Effector memory CD4-positive, alpha-beta T cell (primary cell): ENCODE measurements at places on chromosomes 13 and 19.

GRCh38 chr13:79393564-79394249 lies 12.3 kb downstream of the RBM26 start:
- DNase-seq: no peak

DNA sequence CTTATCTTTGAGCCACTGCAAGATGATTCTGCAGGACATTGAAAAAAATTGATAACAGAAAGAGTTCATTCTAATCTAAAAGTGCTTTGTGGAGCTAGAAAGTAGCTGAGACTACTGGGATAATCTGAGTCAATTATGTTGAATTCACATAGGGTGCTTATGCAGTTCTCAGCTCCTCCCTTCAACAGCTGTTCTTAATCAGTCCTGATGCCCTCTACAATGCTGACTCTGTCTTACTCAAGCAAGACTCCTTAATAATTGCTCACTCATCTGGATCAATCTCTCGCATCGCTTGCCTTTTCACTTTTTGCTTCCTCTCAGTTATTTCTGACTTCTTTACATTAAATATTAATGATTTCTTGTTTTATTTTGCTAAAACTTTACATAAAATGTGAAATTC lies 182.1 kb downstream of the PCDH17 start:
- DNase-seq: no peak

DNA sequence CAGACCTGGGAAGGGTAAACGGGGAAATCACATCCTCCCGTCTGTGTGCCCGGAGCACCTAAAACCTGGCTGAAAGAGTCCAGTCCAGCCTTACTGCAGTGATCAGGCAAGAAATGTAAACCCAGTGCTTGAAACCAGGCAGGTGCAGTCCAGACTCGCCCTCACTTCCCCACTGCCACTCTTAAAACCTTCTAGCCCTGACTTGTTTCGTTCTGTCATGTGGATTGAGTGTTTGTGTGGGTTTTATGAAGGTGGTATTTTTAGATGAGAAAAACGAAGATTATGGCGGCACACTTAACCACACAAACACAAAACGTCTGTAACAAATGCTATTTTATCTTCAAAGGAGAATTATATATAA lies 839 bp upstream of the CKAP2 start:
- DNase-seq: no peak

GRCh38 chr19:15238639-15239155 lies 6.4 kb upstream of the EPHX3 start:
- DNase-seq: no peak

GRCh38 chr19:7535998-7536695 lies 630 bp downstream of the PNPLA6 start:
- DNase-seq: no peak

- DNase-seq: no peak
These were observed 572.0 kb downstream of the IRS2 start for GRCh38 chr13:109214393-109214792.

DNA sequence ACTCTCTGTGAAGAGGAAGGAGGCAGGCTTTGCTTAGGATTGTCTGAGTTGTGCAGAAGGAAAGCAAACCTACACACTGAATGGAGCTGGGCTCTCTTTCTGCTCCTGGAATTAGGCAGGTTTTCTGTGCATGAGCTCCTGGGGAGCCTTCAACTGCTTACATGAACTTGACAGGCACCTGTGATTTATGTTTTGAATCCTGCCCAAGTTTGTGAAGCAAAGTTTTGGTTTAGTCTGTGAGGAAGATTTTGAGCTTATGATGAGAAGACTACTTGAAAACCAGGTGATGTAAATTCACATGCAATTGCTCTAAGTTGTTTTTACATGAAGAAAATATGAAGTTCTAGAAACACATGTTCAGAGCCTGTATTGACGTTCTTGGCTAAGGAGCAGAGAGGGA lies 109.0 kb downstream of the SLAIN1 start:
- no peak for DNase-seq

DNA sequence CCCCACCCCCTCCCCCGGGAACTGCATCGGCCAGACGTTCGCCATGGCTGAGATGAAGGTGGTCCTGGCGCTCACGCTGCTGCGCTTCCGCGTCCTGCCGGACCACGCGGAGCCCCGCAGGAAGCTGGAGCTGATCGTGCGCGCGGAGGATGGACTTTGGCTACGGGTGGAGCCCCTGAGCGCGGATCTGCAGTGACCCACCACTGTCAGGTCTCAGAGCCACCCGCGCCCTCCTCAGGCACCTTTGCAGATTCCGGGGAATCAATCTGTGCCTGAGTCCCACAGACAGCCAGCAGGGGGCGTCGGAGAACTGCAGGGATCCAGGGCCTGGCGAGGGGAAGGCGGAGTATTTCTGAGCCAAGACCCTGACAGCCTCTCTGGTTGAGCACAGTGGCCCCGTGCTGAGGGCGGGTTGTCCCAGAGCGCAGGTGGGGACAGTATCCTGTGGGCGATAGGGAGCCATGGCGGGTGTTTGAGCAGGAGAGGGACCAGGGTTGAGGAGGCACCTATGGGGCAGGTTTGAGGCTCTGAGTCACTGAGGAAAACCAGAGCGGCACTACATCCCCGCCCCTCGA lies 30.4 kb upstream of the CYP4F8 start:
- DNase-seq: peak; percentile 57

- DNase-seq: no peak
These were observed 324.0 kb downstream of the GPC5 start for GRCh38 chr13:91722267-91722884.

DNA sequence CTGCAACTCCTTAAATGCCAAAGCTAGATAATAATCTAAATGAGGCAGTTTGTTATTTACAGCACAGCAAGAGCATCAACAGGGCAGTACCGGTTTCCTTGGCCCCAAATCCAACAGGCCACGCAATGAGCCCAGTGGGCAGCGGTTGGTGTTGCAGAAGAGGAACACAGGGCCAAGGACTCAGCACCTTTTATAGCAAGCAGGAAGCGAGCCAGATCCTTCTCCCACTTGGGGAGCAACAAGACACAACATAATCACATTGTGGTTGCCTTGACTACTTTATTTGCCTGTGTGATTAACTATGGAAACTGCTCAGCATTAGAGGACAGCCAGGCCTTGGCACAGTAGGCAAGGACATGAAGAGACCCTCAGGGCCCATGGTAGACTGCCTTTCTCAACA lies 67.1 kb upstream of the HTR2A start:
- no peak for DNase-seq

- no peak for DNase-seq
These were observed 17.5 kb upstream of the EHD2 start for GRCh38 chr19:47695533-47696262.

GRCh38 chr19:18475004-18475453 lies 37.1 kb upstream of the ISYNA1 start:
- DNase-seq: peak; percentile 44

DNA sequence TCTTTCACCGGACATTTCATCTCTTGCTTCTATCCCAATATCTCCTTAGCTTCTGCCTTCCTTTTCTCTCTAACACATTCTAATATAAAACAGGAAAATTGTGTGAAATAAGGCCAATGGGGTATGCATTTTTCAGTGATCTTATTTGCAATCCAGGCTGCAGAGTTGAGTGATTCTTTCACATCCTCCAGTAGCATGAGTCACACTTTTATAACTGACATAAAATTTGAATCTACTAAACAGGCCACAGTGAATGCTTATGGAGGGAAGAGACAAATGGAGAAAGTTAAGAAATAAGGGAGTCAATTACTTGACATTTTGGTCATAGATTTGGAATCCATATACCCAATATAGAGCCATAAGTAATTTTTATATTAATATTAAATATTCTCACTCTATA lies 1037.0 kb upstream of the SPRY2 start:
- no peak for DNase-seq

DNA sequence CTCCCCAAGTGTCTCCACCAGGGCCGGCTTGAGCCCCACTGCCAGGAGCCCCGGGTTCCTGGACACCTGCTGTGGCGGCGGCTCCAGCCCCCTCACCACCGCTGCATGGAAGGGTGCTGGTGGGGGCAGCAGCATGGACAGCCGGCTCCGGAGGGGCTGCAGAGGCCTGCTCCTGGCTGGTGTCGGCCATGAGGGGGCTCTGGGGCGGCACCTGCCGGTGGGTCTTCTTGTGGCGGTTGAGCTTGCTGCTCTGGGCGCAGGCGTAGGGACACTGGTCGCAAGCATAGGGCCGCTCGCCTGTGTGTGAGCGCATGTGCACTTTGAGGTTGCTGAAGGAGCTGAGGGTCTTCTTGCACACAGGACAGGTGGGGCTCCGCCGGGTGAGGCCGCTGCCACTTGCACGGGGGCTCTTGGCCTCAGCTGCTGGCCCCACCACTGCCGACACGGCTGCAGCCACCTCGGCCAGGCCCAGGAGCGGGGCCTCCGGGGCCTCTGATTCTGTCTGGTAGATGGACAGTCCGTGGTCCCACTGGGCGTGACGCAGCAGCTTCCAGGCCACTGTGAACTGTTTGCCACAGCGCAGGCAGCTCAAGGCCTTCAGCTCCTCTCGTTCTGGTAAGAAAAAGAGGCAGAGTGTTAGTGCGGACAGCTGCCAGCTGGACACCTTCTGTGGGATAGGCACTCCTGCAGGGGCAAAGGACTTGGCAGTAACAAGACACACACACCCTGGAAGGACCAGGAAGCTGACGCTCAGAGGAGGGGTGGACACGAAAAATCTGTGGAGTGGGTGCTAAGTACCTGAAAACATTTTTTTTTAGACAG lies 4.1 kb downstream of the ZNF296 start:
- DNase-seq: no peak

DNA sequence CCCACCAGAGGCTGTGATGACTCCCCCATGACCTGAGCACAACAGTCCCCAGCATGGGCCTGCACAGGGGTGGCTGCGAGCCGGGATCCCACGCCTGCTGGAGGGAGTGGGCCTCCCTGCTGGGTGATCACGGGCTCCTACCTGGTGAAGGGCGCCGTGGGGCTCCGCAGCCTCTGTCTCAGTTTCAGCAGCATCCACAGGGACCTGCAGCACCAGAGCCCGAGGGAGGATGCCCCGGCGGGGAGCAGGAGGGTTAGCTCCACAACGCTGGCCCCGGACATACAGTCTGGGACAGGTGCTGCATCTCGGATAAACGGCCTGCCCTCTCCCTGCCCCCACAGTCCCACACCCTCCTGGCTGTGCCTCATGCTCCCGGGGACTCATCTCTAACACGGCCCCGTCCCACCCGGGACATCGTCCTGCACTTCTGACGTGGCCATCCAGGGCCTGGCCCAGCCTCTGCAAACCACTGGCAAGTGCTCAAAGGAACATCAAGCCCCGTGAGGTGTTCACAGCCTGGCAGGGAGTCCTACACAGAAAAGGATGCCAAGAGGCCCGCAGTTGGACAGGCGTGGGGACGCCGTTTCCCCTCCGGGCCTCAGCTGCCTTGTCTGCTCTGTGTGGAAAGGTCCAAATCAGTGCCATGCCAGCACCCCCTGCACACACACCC lies 10.5 kb downstream of the PEX11G start:
- DNase-seq: no peak

DNA sequence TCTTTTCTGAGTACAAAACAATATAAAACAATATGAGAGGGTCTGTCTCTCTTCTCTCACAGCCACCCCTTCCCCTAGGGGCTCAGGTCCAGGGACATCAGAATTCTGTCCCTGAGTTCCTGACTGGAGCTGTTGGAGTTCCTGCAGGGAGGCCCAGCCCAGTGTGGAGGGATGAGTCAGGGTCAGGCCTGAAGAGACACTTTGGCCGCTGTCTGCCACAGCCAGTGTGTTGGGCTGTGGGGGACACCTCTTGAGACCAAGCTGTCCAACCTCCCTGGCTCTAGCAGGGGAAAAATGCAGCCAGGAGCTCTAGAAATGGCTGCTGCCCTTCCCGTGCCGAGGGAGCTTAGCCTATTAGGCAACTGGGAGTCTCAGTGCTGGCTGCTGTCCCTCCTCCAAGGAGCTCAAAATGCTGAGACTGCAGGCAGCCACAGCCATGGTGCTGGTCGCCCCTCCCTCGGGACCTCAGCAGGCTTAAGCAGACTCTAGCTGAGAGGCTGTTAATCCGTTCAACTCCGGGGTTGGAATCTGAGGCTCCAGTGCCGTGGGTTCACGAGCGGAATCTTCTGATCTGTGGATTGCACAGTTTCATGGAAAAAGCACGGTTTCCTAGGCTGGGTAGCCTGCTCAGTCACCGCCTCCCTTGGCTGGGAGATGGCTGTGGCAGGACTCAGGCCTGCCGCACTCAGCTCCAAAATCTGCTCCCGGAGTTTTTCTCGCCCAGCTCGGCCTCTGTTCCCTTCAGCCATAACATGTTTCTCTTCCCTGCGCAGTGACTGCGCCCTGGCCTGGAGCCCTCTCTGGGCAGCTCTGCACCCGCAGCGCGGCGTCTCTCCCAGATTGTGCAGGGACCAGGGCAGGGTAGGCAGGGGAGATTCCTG lies 3.8 kb upstream of the ZNF626 start:
- DNase-seq: no peak

DNA sequence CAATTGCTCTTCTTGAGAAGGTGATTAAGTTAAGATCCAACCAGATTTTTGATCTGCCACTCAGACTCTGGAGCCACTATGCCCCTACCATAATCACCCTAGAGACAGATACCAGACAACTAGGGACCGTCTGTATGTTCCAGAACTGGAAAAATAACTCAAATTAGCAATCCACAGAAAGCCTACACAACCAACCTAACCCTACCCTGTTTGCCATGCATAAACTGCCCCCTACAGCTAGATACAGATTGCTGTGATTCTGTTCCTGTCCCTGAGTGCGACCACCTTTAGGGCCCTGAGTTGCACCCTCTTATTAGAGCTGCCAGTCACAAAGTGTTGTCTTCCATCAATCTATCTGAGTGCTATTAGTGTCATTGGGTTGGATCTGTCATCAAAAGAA lies 929.8 kb upstream of the SLITRK1 start:
- no peak for DNase-seq
